ENCODE measurements at places on chromosomes 2 and 18.
A peak's percentile ranks its signal among the peaks of the same experiment; 100 is the strongest.

DNA sequence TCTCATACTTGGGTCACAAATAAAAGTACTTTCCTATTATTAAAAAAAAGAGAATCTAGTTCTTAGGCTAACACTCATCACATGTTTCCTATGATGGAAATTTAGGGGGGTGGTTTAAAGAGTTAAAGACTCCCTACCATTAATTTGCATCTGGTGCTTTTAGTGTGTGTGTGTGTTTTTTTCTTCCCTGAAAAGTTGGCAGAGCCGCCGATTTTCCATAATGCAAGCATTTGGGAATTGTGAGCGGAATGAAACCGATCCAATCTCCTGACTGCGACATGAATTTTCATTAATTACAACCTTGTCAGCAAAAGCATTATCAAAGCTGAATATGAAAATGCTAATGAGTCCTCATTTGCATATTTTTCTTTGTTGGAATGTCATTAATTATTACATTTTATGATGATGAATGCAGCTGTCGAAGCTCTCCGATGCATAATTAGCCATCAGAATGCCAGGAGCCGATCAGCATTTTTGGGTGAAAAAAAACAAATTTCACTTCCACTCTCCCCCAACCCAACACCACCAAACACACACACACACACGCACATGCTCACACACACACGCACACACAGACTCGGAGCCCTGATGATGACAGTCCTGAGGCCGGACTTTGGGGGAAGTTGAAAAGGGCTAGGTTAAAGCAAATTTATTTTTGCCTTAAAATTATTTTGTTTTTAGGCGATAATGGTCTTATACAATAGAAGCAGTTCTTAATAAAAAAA is 165.4 kb downstream of the TCF4 start:
- DNase-seq = peak; percentile 88

DNA sequence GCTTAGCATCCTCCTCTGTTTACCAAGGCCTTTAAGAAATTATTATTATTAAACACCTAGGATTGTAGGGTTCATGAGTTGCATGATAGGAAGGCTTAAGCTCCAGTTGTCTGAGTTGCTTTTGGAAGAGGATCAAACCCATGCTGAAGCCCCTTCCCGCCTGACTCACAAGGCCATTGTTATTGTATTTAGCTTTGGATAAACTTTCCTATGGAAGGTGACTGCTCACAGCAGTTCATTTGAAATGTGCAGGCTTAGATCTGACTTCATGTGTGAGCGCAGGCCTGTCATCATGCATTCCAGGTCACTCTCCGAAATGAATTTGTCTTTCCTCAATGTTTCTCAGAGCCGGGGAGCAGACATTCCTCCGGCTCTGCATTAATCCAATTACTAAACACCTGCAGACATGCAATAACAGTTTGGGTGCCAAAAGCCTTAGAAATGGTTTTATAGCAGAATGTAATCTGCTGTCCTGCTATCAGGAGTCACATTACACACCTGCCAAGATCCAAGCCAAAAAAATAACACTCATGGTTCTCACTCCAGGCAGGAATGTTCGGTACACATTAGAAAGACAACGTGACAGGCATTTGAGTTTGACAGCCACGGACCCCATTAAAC is 119.9 kb downstream of the OSR1 start:
- no peak for DNase-seq

DNA sequence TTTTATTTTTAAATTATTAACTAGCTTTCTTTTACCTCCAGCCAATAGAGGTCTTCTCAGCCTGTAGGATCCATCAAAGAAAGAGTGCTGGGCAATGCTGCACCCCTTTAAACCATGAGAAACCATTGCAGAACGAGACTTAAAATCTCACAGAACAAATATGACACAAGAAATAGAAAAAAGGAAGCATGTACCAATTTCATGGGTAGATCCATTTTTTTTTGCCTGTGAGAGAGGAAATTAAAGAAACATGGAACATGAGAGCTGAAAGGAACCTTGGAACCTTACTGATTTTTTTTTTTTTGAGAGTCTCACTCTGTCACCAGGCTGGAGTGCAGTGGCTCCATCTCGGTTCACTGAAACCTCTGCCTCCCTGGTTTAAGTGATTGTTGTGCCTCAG is 14.0 kb downstream of the HRH4 start:
- DNase-seq = no peak

GRCh38 chr2:236687296-236687965 is 117.8 kb downstream of the ACKR3 start:
- no peak for DNase-seq

DNA sequence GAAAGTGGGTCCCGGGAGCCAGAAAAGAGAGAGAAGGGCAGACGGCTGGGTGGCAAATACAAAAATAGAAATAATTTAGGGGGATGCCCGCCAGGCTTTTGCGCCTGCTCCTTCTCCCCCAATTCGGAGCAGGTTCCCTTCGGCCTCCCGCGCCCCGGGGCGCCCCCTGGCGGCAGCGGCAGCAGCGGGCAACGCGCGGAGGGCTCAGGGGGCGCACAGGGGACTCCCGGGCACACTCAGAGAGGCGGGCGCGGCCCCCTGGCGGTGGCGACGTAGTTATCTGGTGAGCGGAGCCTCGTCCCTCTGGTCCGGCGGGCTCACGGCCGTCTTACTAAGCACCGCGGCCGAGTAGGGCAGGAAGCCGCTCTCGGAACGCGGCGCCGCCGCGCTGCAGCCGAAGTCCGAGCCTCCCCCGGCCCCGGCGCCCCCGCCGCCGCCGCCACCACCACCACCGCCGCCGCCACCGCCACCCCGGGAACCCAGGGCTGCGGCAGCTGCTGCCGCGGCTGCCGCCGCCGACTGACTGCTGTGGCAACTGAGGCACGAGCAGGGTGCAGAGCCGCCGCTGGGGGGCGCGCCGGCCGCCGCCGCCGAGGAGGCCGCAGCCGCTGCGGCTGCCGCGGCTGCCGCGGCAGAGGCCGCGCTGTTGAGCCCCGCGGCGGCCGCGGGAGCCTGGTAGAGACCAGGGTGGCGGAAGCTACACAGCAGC is 3.8 kb downstream of the EVX2 start:
- peak; percentile 70 for DNase-seq

- DNase-seq = no peak
Observed at GRCh38 chr2:162925595-162925994, 87.0 kb upstream of the KCNH7 start.

DNA sequence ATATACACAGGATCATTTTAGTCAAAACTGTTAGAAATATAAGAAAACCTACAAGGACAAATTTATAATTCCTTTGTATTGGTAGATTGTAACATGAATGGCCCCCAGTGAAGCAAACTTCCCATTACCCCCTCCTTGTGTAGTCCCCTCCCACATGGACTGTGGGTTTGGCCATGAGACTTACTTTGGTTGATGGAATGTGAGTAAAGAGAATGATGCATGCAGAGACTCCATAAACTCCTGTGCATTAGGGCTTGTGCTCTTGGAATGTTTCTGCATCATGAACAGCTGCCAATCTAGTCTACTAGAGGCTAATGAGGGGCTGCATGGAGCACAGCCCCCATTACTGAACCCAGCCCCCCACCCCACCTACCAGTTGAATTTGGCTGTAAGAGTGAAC is 8.3 kb upstream of the TGFA start:
- no peak for DNase-seq

DNA sequence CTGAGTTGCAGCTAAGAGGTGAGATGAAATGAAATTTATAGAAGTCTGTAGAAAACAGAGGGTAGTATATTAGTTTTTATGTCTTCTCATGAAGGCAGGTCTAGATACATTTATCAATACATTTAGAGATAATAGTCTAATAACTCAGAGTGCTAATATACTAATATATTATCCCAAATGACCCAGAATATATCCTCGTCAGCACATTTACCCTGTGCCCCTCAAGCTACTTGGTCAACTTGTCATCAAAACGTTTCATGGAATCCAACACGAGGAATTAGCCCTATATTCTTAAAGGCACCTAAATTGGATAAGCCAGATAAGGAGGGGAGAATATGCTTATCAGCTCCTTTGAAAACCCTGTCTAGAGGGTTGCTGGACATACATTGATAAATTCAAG is 415.1 kb upstream of the LRRTM1 start:
- DNase-seq = no peak

DNA sequence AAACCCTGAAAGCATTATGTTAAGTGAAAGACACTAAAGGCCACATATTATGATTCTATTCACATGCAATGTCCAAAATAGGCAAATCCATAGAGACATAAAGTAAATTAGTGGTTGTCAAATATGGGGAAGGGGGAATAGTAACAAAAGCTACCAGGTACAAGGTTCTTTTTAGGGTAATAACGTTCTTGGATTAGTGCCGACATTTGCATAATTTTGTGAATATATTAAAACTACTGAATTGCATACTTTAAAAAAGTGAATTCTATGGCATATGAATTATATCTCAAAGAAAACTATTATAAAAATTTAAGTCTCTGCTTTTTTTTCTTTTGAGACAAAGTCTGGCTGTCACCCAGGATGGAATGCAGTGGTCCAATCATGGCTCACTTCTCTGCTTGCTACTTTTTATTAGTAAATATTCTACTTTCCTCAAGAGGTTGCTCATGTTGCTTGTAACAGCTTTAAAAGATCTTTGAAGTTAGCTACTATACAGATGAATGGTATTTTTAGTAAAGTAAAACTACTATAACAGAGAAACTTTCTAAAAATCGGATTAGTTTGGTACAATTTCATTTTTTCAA is 2.5 kb downstream of the SESTD1 start:
- DNase-seq = no peak

DNA sequence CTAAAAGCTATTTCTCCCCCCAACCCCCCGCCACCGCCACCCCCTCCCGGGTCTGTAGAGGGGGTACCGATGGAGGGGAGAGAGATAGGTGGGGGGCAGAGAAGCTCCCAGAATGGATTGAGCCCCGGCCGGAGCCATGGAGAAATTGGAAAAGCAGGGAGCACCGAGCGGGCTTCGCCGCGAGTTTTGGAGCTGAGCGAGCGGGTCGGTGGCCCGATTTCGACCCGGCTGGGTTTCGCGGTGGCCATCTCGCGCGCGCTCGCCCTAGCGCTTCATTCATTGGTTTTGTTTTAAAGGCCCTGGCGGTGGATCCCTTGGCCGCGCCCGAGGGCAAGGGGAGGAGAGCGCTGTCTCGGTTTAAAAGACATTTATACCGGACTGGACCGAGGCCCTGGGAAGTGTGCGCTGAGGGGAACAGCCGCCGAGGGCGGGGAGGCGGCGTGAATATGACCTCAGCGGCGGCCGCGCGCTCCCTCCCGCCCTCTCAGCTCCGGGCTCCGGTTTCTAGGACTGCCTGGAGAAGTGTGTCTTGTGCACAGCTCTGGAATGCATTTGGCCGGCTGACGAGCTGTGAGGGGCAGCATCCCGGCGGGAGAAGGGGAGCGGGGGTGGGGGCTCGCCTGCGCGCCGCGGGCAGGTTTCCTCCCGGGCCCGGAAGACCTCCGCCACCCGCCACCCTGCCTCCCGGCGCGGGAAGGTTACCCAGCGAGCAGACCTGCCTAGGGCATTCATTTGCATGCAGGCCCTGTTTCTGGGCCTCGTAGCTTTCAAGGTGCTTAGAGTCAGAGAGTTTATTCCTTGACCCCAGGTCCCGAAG is 1.7 kb upstream of the SMAD7 start:
- DNase-seq = peak; percentile 78

GRCh38 chr2:82143343-82143742 is 1838.8 kb upstream of the LRRTM1 start:
- no peak for DNase-seq

- peak; percentile 4 for DNase-seq
Observed at GRCh38 chr18:57446322-57446721, 11.1 kb downstream of the ONECUT2 start.

- DNase-seq = no peak
Observed at GRCh38 chr2:142200062-142200461, 69.2 kb upstream of the LRP1B start.

GRCh38 chr2:70890469-70891065 is 45.1 kb upstream of the ATP6V1B1 start:
- no peak for DNase-seq

GRCh38 chr2:12051831-12052230 is 305.4 kb downstream of the LPIN1 start:
- no peak for DNase-seq
